ENCODE measurements at places on chromosomes 11 and 22.

DNA sequence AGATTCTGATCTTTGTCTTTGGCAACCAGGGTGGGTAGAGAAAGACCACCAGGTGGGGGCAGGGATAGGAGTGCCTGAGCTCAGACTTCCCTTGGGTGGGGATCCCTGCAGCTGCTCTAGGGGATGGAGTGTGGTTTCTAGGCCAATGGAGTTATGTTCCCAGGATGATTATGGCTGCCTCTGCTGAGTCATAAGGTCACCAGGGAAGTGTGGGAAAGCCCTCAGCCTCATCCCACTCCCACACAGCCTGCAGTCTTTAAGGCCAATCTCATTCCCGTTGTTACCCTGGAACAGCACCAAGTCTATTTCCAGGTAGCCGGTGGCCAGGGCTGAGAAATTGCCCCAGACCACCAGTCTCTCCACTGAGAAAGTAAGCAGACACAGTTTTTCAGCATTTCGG lies 2269.3 kb upstream of the RAG2 start:
- no peak for DNase-seq

DNA sequence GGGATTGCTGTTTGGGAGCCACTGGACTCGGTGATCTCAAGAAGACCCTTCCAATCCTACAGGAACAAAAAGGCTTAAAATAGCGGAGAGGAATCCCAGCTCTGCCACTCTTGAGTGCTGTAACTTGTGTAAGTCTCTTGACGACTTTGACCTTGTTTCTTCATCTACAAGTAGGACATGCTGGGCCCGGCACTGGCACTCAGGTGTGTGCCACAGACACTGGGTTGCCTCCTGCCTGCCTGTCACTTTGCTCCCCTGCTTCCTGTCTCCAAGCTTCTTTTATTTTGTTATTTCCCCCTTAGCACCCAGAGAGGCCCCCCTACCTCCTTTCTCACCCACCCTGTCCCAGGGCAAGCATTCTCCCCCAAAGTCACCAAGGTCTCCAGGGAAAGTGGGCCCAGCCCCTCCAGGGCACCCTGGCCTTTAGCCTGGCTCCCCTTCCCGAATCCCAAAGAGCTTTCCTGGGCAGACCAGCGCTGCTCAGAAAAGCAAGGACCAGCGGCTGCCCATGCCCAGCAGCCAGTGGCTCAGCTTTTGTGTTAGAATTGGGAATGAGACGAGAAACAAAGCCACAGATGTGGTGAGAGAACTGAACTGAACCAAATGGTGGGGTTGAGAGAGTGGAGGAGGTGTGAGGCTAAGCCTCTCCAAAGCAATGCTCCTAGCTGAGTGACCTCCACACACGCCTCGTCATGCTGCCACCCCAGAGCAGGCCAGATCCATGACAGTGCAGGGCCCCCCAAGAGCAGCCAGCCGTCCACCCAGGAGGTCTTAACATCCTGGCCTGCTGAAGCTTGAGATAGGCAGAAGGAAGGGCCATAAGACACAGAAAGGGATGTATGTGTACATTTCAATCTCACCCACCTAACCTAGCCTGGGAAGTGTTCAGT lies 4.5 kb downstream of the TRIM29 start:
- no peak for DNase-seq

DNA sequence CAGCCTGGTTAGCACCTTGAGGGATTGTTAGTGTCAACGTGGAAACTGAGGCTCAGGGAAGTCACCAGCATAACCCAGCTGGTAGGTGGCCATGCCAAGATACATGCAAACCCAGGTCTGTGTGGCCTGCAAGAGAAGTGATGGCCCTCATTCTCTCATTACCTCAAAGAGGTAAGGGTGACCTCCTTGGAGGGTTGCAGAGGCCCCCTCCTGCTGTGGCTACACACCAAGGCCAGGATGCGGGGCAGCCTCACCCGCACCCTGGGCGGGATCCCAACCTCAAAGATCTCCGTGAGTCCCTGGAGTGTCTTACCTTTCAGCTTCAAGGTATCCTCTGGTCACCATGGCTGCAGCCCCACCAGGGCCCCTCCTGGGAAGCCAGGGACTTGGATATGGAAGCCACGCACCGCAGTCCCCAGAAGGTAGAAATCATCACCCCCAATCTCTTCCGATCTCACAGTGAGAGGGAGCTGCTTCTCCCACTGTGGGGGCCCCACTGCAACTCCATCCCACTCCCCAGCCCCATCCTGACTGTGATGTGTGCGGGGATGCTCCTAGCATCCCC lies 95.4 kb downstream of the MORC2 start:
- no peak for DNase-seq

DNA sequence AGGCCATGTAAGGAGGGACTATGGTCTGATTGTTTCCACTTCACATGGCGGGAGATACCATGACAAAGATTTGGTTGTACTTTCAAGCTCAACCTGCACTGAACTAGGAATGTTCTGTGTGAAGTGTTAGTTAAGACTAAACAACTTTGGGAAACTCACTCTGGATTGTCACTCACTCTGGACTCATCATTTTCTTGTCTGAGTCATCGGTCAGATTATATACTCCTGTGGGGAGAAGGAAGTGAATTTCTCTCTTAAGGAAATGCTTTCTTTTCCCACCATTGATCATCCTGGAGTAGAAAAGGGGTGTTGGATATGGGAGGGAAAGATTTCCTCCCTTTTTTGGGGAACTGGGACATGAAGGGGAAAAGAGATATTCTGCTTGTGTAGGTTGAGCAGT lies 26.9 kb upstream of the CAT start:
- no peak for DNase-seq

DNA sequence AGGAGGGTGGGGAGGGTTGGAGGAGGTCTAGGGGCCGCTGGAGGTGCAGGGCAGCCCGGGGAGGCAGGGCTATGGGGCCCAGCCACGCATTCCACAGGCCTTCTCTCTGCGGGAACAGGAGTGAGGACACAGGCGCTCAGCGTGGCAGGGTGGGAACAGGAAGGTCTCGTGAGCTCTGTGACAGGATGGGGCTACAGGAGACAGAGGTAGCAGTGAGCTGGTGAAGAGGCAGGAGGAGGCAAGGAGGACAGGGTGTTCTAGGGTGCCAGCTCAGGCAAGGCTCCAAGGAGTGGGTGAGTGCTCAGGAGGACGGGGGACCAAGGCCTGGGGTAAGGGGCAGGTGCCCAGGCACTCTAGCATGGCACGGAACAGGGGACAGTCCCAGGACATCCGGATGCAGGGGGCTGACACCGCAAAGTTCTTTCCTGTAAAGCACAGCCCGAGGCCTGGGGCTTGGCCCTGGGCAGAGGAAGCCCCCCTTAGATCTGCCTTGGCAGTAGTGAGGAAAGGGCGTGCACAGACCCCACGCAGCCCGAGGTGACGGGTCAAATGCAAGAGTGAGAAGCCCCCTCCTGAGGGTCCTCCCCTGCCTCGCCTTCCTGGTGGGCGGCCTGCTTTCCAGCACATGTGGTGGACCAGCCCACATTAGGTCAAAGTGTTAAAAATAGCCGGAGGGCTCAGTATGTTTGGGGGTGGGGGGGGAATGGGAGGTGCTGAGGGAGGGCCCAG lies 4.7 kb upstream of the NEAT1 start:
- DNase-seq: no peak

GRCh38 chr11:121766991-121767390 lies 314.2 kb upstream of the SORL1-AS1 start:
- no peak for DNase-seq
